T follicular helper cell (primary cell): ENCODE measurements at places on chromosomes 5 and 9.

- DNase-seq, result no peak
Measured at GRCh38 chr9:84925225-84925872, 255.8 kb downstream of the NTRK2 start.

GRCh38 chr5:44495280-44495679 lies 106.1 kb upstream of the FGF10 start:
- DNase-seq, result no peak

DNA sequence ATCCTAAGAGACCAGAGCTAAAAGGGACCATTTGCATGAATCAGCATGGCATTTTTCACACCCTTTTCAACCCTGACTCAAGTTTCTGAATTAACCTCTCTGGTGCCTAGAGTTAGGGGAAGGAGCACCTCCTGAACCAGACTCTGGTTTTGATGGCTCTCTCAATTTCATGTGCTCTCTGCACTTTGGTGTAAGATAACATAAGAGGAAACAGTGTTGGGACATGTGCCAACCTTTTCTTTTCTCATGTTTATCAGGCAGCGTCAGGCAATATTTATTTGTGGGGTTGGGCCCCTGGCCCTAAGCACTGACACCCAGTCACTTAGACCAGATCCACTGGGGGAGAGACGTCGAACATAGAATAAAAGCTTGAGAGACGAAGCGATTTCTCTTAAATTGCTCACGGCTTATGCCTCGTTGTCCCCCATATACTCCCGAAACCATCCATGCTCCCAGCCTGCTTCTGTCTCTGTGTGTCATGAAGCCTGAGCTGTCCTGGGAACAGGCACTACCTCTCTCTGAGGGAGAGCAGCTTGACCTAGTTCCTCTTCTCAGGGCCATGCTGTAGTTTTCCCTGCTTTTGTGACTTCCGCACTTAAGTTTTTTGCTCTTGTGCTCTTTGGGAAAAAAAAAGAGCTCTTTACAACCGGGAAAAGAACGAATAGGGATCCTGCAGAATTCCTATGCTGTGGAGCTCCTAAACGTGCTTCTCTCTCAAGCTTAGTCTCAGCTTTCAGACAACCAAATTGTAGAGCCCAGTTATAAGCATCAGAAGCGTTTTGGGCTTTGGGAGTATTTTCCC lies 195.7 kb downstream of the NR3C1 start:
- DNase-seq, result no peak

DNA sequence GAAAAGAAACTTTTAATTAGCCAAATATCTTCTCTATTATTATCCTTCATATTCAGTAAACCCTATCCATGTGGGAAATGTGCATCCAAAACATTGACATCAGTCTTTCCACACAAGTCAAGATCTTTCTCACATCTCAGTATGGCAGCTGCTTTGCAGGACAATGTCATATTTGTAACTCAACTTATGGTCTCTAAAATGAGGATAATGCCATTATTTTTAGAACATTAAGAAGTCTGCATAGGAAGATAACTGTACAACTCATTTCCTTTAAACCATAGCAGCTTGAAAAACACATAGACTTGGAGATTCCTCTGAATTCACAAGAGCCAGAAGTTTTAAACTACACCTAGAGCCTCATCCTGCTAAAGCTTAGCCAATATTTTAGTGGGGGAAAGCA lies 43.7 kb downstream of the MCTP1 start:
- DNase-seq, result no peak

DNA sequence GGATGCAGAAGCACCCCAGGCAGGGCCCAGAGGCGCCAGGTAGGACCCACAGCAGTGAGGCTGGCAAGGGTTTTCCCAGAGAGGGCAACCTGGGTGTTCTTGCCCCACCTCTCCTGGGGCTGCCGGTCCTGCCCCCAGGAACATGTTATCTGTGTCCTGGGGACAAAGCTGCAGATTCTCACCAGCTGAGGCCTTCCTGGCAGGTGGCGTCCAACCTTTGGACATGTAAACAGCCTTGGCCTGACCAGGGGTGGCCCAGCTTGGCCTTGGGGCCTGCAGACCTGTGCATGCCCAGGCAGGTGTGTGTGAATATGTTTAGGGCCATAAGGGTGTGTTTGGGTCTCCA lies 101.8 kb upstream of the LARP1 start:
- no peak for DNase-seq

GRCh38 chr5:77635917-77636640 lies 2.4 kb downstream of the OTP start:
- no peak for DNase-seq

GRCh38 chr9:116149844-116150243 lies 3.7 kb upstream of the PAPPA start:
- DNase-seq, result no peak
